Activated CD4-positive, alpha-beta T cell treated with anti-CD3 and anti-CD28 coated beads, Interleukin-2, amount 50 U/mL, for 48 hours (primary cell): ENCODE measurements at places on chromosomes 6 and 20.

DNA sequence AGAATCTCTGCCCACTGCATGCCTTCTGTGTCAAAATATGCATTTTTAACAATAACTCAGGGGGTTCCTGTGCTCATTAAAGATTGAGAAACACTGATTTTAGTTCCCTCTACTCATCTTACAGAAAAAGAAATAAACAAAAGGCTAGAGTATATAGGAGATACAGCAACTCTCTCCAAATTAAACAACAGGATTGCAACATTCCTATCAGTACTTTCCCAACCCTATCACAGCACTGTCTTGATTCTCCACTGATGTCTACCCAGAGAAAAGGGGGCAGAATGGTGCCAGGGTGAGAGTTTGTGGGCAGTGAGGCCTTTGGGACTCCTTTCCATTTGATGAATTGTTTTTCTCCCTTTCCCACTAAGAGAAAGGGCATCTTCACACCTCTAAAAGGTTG, 4.7 kb downstream of the OTOR start:
- DNase-seq: no peak

DNA sequence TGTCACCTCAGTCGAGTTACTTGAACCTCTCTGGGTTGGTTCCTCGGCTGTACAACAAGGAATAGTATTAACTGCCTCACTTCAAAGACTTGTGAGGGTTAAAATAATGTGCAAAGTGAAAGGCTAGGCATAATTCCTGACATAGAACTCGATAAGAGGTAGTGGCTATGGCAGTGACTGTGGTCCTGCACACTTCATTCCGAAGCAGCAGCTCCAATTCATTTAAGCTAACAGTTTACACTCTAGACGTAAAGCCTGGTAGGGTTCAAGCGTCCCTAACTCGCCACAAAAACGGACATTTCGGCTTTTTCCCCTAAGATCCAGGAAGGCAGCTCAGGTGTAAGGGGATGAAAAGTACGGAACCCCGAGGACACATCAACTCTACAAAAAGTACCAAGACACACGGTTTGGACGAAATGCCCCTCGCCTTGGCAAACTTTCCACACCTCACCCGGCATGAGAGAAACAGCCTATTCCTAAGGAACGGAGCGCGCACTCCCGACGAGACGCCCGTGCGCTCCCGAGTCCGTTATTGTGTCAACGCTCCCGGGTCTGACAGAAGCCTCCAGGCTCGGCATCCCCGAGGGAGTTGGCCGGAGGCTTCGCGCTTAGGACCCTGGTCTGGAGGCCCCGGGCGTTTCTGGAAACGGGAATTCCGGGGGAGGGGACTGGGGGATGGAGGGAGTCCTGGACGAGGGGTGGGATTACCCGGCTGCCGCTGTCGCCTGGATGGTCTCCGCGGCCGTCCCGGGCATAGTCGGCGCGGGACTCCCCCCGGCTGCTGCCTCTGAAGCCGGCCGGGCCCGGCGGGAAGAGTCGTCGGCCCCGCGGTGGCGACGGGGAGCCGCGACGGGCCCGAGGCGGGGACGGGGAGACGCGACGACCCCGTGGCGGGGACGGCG, 937 bp downstream of the ZNF318 start:
- DNase-seq: peak; percentile 26

DNA sequence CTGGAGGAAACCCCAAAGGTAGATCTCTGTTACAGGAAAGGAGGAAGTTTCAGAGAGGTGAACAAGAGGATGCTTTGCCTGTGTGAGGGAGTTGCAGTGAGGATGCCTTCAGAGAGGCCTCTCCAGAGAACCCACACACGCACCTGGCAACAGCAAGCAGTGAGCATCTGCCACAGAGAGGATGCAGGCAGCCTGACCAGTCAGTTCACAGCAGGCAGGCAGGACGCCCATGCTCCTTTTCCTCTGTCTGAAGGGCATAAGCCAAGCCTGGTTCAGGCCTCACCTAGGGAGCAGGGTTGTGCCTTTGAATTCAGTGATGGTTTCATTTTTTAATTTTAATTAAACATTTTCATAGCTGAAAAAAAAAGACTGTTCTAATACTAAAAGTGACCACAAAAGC, 346.0 kb upstream of the MARCKS start:
- no peak for DNase-seq

DNA sequence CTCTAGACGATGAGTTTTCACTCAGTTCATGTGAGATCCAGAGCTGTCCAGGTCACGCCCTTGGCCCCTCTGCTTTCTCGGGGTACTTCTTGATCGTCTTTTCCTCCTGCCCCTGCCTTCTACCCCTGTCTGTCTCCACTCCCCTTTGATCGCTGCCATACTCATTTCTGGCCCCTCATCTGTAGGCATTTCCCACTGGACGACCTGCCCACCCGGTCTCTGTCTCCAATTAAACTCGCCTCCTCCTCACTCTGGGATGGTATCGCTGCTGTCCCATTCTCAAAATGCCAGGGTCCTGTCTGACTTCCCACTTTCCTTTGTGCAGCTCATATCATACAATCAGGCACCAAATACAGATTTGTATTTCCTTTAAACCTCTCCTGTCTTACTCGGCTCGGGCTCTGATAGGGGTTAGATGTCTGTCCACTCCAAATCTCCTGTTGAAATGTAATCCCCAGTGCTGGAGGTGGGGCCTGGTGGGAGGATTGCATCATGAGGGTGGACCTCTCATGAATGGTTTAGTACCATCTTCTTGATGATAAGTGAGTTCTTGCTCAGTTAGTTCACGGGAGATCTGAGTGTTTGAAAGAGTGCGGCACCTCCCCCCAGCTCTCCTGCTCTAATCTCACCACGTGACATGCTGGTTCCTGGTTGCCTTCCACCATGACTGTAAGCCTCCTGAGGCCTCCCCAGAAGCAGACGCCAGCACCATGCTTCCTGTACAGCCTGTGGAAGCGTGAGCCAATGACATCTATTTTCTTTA, 3.5 kb upstream of the SYNJ2 start:
- no peak for DNase-seq

DNA sequence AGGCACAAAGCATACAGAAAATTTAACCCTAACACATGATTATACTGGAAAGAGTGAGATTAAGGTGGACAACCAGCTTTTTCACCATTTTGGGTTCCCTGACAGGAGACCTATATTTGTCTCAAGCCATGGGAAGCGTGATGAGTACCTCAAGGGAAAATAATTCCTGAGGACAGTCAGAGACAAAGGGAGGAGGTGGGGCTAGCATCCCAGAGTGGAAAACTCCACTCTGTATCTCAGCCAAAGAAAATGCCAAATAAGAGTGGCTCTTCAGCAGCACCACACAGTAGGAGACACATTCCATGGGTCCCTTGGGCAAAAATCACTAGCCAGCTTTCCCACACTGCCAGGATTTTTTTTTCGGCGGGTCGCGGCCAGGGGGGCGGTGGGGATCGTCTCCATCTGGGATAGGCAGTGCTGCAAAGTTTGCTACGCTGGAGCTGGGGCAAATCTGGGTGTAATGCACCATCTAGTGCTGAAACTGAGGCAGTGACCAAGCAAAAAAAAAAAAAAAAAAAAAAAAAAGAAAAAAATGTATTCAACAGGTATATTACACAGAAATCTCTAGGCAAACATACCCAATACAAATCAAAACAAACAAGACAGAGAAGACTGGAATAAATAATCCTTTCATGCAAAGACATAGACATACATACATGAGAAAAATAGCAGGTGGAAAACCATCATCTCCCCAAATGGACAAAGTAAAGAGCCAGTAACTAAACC, 77.3 kb upstream of the SLC35F1 start:
- DNase-seq: no peak

DNA sequence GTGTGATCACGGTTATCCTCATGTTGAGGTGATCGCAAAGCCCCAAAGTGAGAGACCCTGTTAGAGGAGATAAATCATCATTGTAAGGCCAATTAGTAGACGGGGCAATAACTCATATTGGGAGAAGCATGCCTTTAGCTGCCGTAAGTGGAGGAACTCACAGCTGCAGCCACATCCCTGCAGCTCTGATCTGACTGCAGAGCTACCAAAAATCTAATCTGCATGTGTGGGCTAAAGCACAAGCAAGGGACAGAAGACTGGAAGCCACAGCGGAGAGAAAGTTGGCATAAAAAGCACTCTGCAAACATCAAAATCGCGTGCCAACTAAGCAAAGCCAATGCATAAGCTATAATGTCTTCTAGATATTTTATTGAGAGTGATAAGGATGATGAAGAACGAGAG, 79.8 kb downstream of the TBC1D7 start:
- no peak for DNase-seq

DNA sequence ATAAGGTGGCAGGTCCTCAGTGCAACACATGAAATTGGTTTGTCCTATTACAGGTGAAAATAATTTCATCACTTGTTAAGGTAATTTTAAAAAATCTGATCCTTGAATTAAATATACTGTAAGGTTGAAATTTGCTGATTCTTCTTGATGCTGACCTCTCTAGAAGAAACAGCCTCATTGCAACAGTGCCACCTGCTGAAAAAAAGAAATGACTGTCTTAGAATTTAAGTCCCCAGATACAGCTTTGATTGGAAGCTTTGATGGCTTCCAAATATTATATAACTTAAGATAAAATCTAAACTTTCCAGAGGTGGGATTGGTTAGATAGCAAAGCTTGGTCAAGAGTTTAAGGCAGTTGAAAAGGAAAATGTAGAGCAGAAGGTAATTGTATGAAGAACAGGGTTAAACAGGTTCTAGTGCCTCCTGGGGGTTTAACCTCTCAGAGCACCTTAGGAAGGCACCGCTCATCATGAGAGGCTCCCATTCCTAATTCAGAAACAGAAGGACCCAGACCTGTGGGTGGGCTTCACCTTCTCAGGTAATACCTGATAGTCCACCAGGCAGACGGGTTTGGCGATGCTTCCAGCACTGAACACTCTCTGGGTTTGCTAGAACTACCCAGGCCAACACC, 401.0 kb downstream of the PAX1 start:
- DNase-seq: no peak

DNA sequence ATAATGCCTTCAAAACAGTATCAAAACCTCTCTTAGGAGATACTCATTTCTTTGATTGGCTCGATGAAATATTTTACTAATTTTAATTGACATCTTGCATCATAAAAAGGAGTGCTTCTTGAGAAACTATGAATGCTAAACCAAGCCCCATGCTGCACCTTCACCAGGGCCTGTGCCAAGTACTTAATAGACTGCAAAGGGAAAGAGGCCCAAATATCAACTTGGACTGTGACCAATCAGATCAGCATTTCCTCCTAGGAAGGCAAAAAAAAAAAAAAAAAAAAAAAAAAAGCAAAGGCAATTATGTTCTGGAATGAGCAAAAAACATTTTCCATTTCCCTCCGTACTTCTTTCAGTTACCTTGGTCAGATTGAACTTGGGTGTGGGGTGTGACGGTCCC, 253.0 kb upstream of the SOX4 start:
- no peak for DNase-seq

GRCh38 chr6:112233847-112234246, 20.5 kb downstream of the LAMA4 start:
- DNase-seq: no peak

DNA sequence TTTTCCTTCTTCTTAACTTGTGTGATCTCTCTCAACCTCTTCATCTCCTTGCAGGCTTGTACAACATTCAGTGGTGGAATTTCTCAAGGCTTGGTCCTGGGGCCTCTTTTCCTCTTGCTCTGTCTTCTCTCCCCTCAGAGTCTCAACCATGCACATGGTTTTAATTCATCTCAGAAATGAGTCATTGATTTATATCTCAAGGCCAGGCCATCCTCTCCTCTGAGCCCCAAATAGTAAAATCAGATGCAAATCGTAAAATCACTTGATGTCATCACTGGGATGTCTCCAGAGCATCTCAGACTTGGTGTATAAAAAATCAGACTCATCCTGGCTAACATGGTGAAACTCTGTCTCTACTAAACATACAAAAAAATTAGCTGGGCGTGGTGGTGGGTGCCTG, 85.0 kb downstream of the FNDC1 start:
- no peak for DNase-seq

DNA sequence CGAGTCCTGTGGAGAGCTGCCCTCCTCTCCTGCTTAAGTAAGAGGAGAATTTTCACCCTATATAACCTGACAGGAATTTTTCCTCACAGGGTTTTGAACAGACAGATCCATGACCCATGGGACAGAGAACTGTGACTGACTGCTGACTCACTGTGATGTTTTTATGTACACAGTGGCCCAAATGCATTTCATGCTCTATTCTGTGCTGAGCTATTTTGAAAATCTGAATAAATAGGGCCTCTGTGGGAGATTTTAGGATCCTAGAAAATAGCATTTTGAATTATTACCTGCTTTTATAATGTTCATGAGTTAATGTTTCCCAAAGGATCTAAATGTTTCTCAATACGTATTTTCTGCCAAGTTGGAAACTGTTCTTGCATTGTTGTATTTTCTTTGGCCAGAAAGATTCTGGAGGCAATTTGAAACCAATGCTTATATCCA, 577.4 kb downstream of the HTR1B start:
- no peak for DNase-seq

- no peak for DNase-seq
Measured at GRCh38 chr20:21522481-21523280, 8.8 kb upstream of the NKX2-2 start.

DNA sequence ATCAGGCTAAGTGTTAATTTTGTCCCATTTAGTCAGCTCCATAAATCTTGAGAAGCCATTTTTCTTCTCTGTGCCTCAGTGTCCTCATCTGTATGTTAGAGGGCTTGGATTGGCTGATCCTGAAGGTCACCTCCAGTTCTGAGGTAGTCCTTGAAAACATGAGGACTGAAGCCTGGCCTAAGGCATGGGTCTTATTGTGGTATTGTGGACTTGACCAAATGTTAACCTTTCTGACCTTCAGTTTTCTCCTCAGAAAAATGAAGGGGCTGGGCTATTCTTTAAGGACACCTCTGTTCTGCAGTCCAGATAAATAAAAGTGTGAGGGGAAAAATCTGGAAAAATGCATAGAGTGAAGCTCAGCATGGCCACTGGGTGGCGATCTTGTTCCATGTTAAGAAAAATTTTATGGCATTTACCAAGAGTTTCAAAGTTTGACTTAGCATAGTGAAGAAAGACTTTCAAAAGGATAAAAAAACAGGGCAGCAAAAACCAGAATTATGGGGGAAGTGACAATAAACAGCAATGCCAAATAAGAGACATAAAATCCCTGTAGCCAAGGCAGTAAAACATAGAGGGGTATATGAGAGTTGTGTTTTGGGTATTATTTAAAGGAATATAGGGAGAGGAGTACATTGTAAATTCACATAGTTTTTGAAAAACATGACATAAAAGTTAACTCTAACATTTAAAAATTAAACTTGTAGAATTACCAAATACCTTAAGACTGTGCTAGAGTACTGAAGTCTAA, 13.2 kb upstream of the TFB1M start:
- DNase-seq: peak; percentile 66

- DNase-seq: no peak
Measured at GRCh38 chr6:43983632-43984031, 143.6 kb downstream of the MRPL14 start.

GRCh38 chr6:88983532-88983931, 20.1 kb upstream of the RNGTT start:
- no peak for DNase-seq

GRCh38 chr20:19473922-19474286, 261.5 kb downstream of the SLC24A3 start:
- DNase-seq: no peak

- no peak for DNase-seq
Measured at GRCh38 chr6:169792306-169793015, 41.0 kb downstream of the ERMARD start.
